MM.1S (cell line): ENCODE measurements at places on chromosomes 7 and 10.
A peak's percentile ranks its signal among the peaks of the same experiment; 100 is the strongest.

DNA sequence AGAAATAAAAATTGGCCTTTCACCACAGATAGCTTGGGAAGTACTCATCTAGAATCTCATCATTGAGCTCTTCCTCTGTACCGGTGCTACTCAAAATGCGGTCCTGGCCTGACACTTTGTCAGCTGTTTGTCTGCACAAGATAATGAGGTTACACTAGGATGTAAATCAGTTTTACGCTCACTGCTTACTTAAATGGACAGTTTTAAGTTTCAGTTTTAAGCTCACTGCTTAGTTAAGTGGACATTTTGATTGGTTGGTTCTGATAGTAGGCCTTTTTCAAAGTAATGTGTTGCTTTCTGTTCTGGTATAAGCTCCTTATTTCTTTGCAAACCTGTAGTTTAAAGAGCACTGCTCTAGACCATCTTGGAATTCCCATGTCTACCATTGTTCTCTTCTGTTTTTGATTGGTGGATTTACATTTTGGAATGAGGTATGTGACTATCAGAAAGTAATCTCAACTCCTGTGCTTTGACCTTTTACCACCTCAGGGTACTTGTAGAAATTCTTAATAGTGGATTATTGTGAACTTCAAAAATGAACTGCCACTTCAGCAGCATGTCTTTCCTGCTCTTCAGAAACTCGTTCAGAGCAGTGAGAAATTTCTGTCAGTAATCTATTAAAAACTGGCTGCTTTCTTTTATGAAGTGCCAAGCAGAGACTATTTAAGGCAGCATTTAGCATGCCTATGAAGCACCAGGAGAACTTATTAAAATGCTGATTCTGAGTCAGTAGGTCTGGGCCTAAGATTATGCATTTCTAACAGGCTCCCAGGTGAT lies 55.0 kb downstream of the C1GALT1 start:
- H3K27ac ChIP-seq, result no peak overlapping the region
- H3K4me1 ChIP-seq, result no peaks in the 10 kb centered on the region
- DNase-seq, result no peak

DNA sequence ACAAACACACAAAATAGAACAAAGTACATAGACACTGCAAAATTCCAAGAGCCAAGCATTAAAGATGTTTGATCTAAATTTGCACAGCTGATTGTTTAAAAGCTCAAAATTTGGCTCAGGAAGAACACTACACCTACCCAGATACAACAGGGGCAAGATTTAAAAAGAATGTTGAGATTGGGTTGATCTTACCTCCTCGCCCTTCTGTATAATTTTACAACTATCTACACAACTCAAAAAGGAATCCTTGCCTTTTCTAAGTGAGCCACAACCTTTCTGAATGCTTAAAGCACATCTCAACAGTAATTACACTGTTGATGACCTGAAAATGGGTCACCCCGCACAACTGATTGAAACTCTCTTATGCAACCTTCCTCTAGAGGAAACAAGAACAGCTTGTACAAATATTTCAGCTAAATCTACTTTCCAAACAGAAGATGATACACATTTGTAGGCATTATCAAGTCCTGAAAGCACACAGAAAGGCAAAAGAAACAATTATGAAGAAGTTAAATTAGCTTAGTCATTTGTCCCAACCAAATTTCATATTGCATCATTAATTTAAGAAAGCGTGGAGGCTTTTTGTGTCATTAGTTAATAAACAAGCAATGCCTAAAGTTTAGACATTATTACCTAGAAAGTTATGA lies 75.5 kb downstream of the UBE2H start:
- no peaks in the 10 kb centered on the region for H3K27me3 ChIP-seq
- no peak overlapping the region for H3K27ac ChIP-seq

DNA sequence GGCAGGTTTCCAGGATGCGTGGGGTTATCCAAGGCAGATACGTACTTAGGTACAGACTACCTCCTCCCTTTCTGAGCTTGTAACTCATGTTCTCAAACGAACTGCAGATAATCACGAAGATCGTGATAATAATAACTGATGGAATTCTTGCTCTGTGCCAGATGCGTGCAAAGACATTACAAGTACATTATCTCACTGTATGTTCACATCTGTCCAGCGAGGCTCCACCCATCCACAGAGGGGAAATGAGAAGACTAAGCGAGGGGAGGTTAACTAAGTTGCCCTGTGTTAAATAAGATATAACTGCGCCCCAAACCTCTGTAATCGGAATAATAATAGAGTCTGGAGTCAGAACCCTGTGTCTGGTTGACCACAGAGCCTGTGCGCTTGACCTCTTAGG lies 1.9 kb downstream of the GALNT17 start:
- H3K27me3 ChIP-seq, result no peaks in the 10 kb centered on the region
- H3K4me1 ChIP-seq, result no peaks in the 10 kb centered on the region
- no peak overlapping the region for H3K4me3 ChIP-seq
- H3K27ac ChIP-seq, result no peak overlapping the region
- H3K36me3 ChIP-seq, result no peaks in the 10 kb centered on the region

DNA sequence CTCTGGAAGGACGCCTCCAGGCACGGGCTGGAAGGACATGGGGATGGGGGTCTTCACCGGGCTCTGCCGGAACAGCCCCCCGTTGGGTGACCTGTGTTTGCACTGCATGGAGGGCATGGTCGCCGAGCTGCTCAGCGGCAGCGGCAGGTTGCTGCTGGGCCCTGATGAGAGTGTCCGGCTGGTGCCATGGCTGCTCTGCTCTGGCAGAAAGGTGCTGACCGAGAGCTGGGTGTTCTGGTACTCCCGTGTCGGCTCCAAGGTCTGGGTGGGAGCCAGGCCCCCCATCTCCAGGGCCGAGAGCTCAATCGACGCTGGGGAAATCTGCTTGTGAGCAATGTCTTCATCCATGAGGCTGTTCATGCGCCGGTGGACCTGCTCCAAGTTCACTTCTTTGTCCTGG lies 764.3 kb downstream of the GRID1 start:
- no peaks in the 10 kb centered on the region for H3K36me3 ChIP-seq
- no peak for DNase-seq
- H3K4me1 ChIP-seq, result no peaks in the 10 kb centered on the region
- no peak overlapping the region for H3K27ac ChIP-seq

GRCh38 chr10:113993489-113993991 lies 50.1 kb upstream of the ADRB1 start:
- no peaks in the 10 kb centered on the region for H3K4me1 ChIP-seq
- no peak for DNase-seq
- no peak overlapping the region for H3K4me3 ChIP-seq
- H3K27ac ChIP-seq, result no peak overlapping the region

DNA sequence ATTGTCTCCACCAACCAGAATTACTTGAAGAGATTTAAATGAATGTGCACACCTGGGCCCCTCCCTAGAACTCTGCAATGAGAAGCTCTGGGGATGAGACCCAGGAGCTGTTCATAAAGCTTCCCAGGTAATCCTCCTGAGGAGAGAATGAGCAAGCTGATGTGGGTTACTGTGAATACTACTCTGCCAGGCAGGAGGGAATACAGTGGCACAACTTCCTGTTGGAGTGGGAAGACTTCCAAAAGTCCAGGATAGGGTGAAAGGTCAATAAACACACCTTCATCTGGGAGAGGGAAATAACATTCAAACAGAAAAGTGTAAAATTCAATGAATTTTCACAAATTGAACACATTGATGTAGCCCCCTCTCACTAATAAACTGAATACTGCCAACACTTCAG lies 351.4 kb downstream of the ABCA13 start:
- DNase-seq, result no peak
- no peaks in the 10 kb centered on the region for H3K36me3 ChIP-seq
- no peak overlapping the region for H3K27ac ChIP-seq
- H3K4me3 ChIP-seq, result no peak overlapping the region
- H3K27me3 ChIP-seq, result no peaks in the 10 kb centered on the region

DNA sequence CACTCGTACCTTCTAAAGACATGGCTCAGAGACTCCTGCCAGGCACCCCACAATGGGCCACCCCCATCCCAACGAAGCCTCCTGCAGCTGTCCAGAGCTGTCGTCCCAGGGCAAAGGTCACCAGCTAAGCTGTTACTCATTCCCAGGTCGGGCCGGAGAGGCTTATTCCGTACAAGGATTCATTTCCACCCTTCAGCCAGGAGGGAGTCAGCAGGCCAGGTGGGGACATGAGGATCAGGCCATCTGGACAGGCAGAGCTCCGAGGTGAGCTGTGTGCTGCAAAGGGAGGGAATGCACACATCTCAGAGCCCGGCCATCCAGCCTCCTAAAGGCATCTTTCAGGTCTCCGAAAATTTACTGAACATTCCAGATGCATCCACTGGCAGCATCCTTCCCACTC lies 63.9 kb upstream of the NANOS1 start:
- H3K4me3 ChIP-seq, result no peak overlapping the region
- DNase-seq, result no peak
- no peak overlapping the region for H3K27ac ChIP-seq
- H3K27me3 ChIP-seq, result no peaks in the 10 kb centered on the region

DNA sequence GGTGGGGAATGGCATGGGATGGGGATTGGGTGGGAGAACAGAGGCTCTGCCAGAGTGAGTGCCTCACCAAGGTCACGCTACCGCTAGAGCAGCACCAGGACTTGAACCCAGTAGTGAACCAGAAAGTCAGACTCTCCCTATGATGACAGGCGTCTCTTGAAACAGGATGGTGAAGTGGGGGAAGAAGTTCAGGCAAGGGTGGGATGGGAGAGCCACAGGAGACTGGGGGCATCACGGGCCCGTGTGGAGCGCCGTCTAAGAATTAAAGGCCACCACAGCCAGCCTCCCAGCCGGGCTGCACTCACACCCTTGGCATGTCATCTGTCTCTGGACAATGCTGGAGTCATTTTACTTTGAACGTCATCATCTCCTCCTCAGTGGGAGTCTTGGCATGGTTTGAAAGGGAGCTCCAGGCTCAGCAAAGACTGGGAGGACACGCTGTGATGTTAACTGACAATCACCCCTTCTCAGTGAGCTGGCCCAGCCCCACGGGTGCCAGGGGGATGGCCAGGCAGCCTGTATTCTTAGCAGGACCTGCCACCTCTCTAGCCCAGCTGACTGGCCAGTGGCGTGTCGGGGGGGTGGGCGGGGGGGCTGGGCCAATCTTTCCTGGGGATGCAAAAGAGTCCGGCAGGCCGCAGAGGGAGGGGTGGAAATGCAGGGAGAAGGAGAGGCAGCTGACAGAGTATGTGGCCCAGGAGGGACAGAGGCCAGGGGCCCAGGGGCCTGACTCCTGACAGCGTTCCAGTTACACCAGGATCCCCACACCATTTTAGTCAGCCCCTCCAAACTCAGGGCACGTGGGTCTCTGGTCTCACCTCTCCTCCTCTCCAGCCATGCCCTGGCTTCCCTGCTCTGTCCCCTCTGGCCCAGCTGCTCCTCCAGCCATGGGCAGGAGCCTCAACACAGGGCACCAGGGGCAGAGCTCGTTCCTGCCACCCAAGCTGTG lies 96.2 kb downstream of the VOPP1 start:
- no peaks in the 10 kb centered on the region for H3K27me3 ChIP-seq
- no peak overlapping the region for H3K27ac ChIP-seq
- DNase-seq, result no peak

DNA sequence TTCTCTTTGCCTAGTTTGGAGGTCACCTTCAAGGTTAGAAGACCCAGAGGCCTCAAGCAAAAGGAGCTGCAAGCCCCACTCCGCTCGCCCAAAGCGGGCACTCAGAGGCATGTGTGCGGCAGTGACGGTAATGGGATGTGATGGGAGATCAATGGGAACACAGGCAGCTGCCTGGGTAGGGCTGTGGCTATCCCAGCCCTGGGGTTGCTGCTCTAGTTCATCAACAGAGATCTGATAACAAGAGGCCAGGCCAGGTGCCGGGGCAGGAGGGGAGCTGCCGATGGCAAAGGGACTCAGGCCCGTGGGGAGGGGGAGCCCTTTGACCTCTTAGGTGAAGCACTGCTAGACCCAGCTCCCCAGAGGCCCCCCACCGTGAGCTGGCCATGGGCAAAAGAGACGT lies 52.0 kb upstream of the GNA12 start:
- no peaks in the 10 kb centered on the region for H3K36me3 ChIP-seq
- H3K27me3 ChIP-seq, result no peaks in the 10 kb centered on the region
- peaks cover 8% of the 10 kb centered on the region; the same call in 1 of the 2 replicates for H3K4me1 ChIP-seq

GRCh38 chr7:7185371-7185989 lies 3.1 kb downstream of the C1GALT1 start:
- no peak for DNase-seq
- no peaks in the 10 kb centered on the region for H3K27me3 ChIP-seq
- H3K36me3 ChIP-seq, result no peaks in the 10 kb centered on the region
- no peak overlapping the region for H3K27ac ChIP-seq

- peak overlapping the region; percentile 51; the same call in 1 of the 2 replicates for H3K27ac ChIP-seq
- H3K36me3 ChIP-seq, result no peaks in the 10 kb centered on the region
- H3K4me3 ChIP-seq, result peak overlapping the region; percentile 97
- peak; percentile 88 for DNase-seq
Observed at GRCh38 chr10:93075369-93076221, 1.9 kb downstream of the CYP26A1 start.

- H3K36me3 ChIP-seq, result no peaks in the 10 kb centered on the region
- no peak overlapping the region for H3K4me3 ChIP-seq
- DNase-seq, result no peak
- no peak overlapping the region for H3K27ac ChIP-seq
- H3K4me1 ChIP-seq, result no peaks in the 10 kb centered on the region
Observed at GRCh38 chr7:28573651-28574301, 161.5 kb downstream of the CREB5 start.

- no peaks in the 10 kb centered on the region for H3K27me3 ChIP-seq
- no peaks in the 10 kb centered on the region for H3K36me3 ChIP-seq
- no peak overlapping the region for H3K27ac ChIP-seq
- DNase-seq, result no peak
Observed at GRCh38 chr7:83681200-83681778, 32.4 kb upstream of the SEMA3E start.

DNA sequence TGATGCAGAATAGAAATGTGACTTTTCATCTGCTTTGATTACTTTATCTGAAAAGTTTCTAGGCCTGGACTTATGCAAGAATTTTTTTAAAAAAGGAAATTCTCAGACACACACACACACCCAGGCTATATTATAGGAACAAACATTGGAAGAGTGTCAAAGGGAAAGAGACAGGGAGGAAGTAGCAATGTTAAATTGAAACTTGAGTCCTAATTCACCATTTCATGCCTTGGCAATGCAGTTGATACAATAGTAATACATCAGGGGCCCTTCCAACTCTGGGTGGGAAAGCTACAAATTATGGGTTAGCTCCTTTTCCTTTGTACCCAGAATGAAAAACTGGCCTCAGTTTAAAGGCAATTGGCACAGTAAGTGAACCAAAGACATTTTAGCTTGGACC lies 258.0 kb upstream of the LYZL1 start:
- H3K4me3 ChIP-seq, result no peak overlapping the region
- H3K4me1 ChIP-seq, result no peaks in the 10 kb centered on the region
- no peaks in the 10 kb centered on the region for H3K36me3 ChIP-seq
- H3K27me3 ChIP-seq, result no peaks in the 10 kb centered on the region
- no peak overlapping the region for H3K27ac ChIP-seq

DNA sequence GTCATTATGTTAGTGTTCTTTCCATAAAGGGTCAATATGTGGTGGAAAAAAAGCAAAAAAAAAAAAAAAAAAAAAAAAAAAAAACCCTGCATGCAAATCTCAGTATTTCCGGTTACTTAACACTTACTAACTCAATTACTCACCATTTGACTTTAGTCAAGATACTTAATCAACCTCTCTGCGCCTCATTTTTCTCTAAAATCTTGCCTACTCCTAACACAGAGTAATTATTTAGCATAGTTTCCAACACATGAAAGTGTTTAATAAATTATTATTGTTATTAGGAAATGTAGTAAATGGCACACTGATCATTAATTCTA lies 27.8 kb downstream of the PPP1R3A start:
- H3K27ac ChIP-seq, result no peak overlapping the region
- no peaks in the 10 kb centered on the region for H3K4me1 ChIP-seq
- DNase-seq, result no peak
- no peak overlapping the region for H3K4me3 ChIP-seq
- no peaks in the 10 kb centered on the region for H3K36me3 ChIP-seq

GRCh38 chr7:118846977-118847376 lies 622.5 kb downstream of the ANKRD7 start:
- H3K36me3 ChIP-seq, result no peaks in the 10 kb centered on the region
- H3K4me1 ChIP-seq, result peaks cover 8% of the 10 kb centered on the region; the same call in 1 of the 2 replicates
- DNase-seq, result peak; percentile 59
- no peaks in the 10 kb centered on the region for H3K27me3 ChIP-seq
- no peak overlapping the region for H3K4me3 ChIP-seq
